Stimulated activated memory B cell treated with anti-CD40 and anti-IgM and Interleukin-4, amounts not matched to agents 10 μg/mL and 1 μg/mL and 100 μg/mL, for 72 hours (primary cell): ENCODE measurements at places on chromosomes 1 and 21.
A peak's percentile ranks its signal among the peaks of the same experiment; 100 is the strongest.

DNA sequence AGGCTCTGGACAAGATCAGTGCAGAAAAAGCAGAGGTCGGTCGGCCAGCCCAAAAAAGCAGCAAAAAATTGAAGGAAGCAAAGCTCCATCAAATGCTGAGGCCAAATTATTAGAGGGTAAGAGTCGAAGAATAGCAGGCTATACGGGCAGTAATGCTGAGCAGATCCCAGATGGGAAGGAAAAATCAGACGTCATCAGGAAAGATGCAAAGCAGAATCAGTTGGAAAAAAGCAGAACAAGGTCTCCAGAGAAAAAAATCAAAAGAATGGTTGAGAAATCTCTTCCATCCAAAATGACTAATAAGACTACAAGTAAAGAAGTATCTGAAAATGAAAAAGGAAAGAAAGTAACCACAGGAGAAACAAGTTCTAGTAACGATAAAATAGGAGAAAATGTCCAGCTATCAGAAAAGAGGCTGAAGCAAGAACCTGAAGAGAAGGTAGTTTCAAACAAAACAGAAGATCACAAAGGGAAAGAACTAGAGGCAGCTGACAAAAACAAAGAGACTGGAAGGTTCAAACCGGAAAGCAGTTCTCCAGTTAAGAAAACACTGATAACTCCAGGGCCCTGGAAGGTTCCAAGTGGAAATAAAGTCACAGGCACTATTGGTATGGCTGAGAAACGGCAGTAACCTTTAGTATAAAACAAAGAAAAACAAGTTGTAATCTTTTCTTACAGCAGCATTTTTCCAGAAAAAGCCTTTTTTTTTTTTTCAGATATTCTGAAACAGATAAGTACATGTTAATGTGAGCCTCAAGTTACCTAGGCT is 75.7 kb downstream of the PHTF1 start:
- no peak for ATAC-seq

- ATAC-seq, result no peak
Measured at GRCh38 chr1:245489838-245490237, 335.1 kb downstream of the KIF26B start.

DNA sequence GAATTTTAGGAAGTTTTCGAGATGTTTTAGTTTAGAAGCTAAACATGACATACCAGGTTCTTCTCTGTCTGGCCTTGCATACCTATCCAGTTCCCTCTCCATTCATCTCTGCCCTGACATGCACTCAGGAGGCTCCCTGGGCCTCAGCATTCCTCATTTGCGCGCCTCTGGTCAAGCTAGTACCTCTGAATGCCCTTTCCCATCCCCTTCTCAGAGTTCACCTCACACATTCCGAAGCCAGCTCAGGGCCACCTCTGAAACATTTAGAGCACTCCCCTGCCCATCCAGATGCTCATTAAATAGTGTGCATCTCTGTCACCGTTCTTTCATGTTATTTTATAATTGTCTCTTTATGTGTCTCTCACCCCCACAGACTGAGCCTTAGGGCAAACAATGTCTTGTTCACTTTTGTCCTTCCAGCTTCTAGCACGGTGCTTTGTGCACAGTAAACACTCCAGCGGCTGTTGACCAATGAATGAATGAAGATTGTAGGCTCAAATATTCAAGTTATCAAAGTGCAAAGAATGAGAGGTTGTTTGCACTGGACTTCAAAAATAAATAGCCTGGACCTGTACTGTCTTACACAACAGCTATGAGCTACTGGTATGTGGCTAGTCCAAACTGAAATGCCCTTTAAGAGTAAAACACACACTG is 1.2 kb upstream of the DHCR24 start:
- ATAC-seq, result no peak

GRCh38 chr1:55503663-55504305 is 288.6 kb upstream of the USP24 start:
- ATAC-seq, result no peak

DNA sequence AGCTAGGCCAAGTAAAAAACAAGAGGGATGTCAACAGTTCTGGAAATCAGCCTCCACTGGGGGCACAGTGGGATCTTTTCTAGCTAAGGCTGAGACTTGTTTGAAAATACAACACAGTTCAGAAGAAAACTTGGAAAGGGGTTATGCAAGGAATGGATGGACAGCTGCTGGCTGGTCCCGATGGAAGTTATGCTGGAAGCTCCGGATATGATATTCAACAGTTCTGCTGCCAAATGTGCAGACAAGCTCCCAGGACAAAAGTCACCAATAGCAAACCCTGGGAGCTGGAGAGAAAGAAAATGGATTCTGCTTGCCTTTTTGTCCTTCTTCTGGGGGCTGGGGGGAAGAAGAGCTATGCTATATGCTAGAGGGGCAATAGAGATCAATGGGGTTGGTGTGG is 14.3 kb downstream of the LMX1A start:
- no peak for ATAC-seq

- ATAC-seq, result no peak
Measured at GRCh38 chr1:6859415-6860343, 74.4 kb downstream of the CAMTA1 start.

- no peak for ATAC-seq
Measured at GRCh38 chr1:84107955-84108354, 36.1 kb upstream of the PRKACB start.

- ATAC-seq, result no peak
Measured at GRCh38 chr1:12615865-12616708, 1.9 kb downstream of the DHRS3 start.

- peak; percentile 48 for ATAC-seq
Measured at GRCh38 chr1:192877283-192877886, 68.5 kb downstream of the RGS2 start.

DNA sequence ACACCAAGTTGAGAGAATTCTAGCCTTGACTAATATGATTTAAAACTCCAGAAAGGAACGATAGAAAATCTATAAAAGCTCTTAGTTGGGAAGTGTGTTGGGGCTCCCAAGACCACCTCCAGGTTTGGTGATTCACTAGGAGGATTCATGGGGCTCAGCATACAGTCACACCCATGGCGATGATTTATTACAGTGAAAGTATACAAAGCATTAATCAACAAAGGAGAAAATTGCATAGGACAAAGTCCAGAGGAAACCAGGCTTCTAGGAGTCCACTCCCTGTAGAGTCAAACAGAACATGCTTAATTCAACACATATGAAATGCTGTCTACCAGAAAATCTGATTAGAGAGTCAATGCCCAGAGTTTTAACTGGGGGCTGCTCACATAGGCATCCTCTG is 4.8 kb downstream of the CDCA8 start:
- ATAC-seq, result no peak

DNA sequence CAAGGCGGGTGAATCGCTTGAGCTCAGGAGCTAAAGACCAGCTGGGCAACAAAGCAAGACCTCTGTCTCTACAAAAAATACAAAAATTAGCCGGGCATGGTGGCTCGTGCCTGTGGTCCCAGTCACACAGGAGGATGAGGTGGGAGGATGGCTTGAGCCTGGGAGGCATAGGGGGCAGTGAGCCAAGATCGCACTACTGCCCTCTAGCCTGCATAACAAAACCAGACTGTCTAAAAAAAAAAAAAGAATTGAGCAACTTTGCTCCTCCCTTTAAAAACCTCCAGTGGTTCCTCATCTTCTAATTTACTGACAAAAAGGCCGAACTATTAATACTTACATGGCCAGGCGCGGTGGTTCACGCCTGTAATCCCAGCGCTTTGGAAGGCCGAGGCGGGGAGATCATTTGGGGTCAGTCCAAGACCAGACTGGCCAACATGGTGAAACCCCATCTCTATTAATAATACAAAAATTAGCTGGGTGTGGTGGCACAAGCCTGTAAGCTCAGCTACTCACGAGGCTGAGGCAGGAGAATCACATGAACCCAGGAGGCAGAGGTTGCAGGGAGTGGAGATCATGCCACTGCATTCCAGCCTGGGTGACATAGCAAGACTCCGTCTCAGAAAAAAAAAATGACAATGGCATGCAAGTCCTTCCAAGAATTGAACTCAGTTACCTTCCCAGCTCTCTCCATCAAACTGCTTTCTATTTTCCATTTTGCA is 4.4 kb downstream of the ACBD3 start:
- no peak for ATAC-seq

- ATAC-seq, result peak; percentile 65
Measured at GRCh38 chr1:116110567-116111523, at the start of gene MAB21L3. Gene MAB21L3, plus strand, starts transcription at chr1:116111399. Its CDS starts 1,217 bp downstream, at chr1:116112616.

- ATAC-seq, result no peak
Measured at GRCh38 chr21:19648391-19648790, 1244.8 kb upstream of the TMPRSS15 start.

GRCh38 chr1:43545695-43546387 is 15.2 kb downstream of the PTPRF start:
- ATAC-seq, result no peak

DNA sequence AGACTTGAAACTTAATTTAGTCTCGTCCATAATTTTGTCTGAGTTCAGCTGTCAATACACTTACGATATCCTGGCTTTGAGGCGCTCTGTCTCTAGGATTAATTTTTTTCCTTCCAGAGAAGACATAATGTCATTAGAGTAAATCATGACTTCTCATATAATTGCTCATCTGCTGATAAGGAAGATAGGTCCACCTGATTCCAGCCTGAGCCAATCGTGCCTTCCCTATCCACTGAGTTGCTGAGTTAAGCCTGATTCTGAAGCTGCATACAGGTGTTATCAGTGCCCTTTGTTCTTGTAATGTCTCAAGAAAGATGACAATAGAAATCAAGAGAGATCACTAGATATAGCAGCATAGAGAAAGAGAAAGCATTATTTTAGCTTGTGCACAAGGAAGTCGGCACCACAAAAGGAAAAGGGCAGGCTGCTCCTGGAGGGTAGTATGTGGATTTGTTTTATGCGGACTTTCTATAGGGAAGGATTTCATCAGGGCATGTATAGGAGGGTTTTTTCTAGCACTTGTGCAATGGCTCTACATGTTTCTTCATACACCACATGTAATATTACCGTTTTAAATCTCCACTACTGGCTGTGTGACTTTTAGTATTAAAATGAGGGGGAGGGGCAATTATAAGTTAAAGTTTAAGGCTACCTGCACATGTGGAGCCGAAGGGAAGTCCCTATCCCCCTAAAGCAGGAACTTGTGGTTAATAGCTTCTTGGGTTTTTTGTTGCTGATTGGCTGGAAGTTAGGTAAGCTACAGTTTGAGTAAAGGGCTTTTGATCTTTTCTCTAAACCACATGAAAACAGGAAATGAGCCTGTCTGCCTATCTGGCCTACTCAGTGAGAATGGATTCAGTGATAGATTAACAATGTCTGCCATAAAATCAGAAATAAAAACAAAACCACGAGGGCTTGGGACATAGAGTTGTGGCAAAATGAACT is 133.4 kb downstream of the PLPPR5 start:
- ATAC-seq, result peak; percentile 96

- no peak for ATAC-seq
Measured at GRCh38 chr1:48906164-48906563, 129.5 kb upstream of the BEND5 start.
